ENCODE measurements at places on chromosomes 13 and 19.

GRCh38 chr13:93226623-93227279, at the start of gene GPC6:
GPC6 (plus strand) TSS chr13:93226807.
- peaks cover 42% of the 10 kb centered on the region for H3K4me1 ChIP-seq
- DNase-seq, result peak; percentile 93
- H3K27ac ChIP-seq, result peak within 1 kb of the TSS; percentile 50

- no peak within 1 kb of the TSS for H3K4me3 ChIP-seq
- H3K27ac ChIP-seq, result no peak within 1 kb of the TSS
- H3K4me1 ChIP-seq, result no peaks in the 10 kb centered on the region
- H3K36me3 ChIP-seq, result no peaks in the 10 kb centered on the region
- H3K27me3 ChIP-seq, result peaks cover 20% of the 10 kb centered on the region
These were observed at the start of gene AP1M2 for GRCh38 chr19:10587022-10587838. AP1M2 (minus strand) TSS chr19:10587312; CDS start chr19:10587231, 81 bp downstream.

DNA sequence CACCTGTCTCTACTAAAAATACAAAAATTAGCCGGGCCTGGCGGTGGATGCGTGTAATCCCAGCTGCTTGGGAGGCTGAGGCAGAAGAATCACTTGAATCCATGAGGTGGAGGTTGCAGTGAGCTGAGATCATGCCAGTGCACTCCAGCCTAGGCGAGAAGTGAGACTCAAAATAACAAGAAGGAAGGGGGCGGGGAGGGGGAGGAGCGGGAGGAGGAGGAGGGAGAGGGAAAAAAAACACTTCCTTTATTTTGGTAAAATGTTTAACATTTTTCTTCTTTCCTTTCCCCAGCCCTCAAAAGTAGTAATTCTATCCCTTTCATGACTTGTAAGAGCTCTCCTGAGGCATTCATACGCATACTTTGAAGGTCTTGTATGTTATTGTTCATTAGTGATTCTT, 44.3 kb downstream of the SPRY2 start:
- no peak overlapping the region for H3K4me3 ChIP-seq
- no peak for DNase-seq
- H3K27me3 ChIP-seq, result no peaks in the 10 kb centered on the region
- H3K27ac ChIP-seq, result no peak overlapping the region
- no peaks in the 10 kb centered on the region for H3K4me1 ChIP-seq

- no peaks in the 10 kb centered on the region for H3K27me3 ChIP-seq
- H3K4me3 ChIP-seq, result no peak overlapping the region
- H3K36me3 ChIP-seq, result no peaks in the 10 kb centered on the region
- DNase-seq, result no peak
- no peaks in the 10 kb centered on the region for H3K4me1 ChIP-seq
These were observed 11.6 kb upstream of the ZNF536 start for GRCh38 chr19:30360376-30361106.

DNA sequence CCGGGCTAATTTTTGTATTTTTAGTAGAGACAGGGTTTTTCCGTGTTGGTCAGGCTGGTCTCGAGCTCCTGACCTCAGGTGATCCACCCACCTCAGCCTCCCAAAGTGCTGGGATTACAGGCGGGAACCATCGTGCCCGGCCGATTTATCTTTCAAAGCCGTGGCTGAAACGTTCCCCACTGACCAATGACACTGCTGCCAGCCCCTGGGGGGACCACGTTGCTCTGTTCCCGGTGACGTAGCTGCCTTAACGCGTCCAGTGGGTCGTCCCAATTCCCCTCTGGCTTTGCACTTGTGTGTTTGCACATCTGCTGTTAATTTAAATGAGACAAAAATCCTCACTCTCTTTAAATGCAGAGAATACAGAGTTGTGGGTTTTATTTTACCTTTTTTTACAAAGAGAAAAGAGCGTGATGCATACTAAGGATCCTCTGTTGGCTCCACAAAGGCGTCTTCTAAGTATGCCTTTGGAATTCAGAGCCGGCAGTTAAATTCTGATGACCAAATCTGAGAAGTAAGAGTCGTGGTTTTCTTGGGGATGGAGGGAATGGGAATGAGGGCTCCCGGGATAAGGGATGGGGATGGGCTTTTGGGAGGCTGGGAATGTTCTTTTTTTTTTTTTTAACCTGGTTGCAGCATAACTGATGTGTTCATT, 18.6 kb upstream of the LMTK3 start:
- no peak overlapping the region for H3K27ac ChIP-seq
- no peak for DNase-seq
- no peak overlapping the region for H3K4me3 ChIP-seq
- H3K27me3 ChIP-seq, result no peaks in the 10 kb centered on the region

- H3K36me3 ChIP-seq, result peaks cover 17% of the 10 kb centered on the region
- H3K4me3 ChIP-seq, result peak overlapping the region; percentile 70
- peak overlapping the region; percentile 54 for H3K27ac ChIP-seq
- no peaks in the 10 kb centered on the region for H3K27me3 ChIP-seq
These were observed 1.5 kb downstream of the NDFIP2 start for GRCh38 chr13:79482281-79482970.

- H3K4me3 ChIP-seq, result no peak overlapping the region
- no peak overlapping the region for H3K27ac ChIP-seq
- no peaks in the 10 kb centered on the region for H3K27me3 ChIP-seq
- H3K36me3 ChIP-seq, result peaks cover 13% of the 10 kb centered on the region
- no peak for DNase-seq
- H3K4me1 ChIP-seq, result no peaks in the 10 kb centered on the region
These were observed 491 bp downstream of the CCER2 start for GRCh38 chr19:38911388-38912001.

- no peak for DNase-seq
- H3K4me1 ChIP-seq, result peaks cover 14% of the 10 kb centered on the region
- peak overlapping the region; percentile 53 for H3K27ac ChIP-seq
- no peak overlapping the region for H3K4me3 ChIP-seq
These were observed 10.6 kb upstream of the ZNF460 start for GRCh38 chr19:57269515-57270250.

GRCh38 chr13:66378894-66379293, 851.2 kb downstream of the PCDH9 start:
- DNase-seq, result no peak
- no peak overlapping the region for H3K27ac ChIP-seq
- H3K36me3 ChIP-seq, result no peaks in the 10 kb centered on the region
- H3K4me1 ChIP-seq, result no peaks in the 10 kb centered on the region
- H3K4me3 ChIP-seq, result no peak overlapping the region

GRCh38 chr19:3135961-3136683, at the start of gene GNA15:
GNA15 (plus strand) TSS chr19:3136033; CDS start chr19:3136451, 418 bp downstream.
- no peaks in the 10 kb centered on the region for H3K27me3 ChIP-seq
- DNase-seq, result no peak
- H3K27ac ChIP-seq, result no peak within 1 kb of the TSS
- no peaks in the 10 kb centered on the region for H3K36me3 ChIP-seq
- H3K4me1 ChIP-seq, result peaks cover 20% of the 10 kb centered on the region

DNA sequence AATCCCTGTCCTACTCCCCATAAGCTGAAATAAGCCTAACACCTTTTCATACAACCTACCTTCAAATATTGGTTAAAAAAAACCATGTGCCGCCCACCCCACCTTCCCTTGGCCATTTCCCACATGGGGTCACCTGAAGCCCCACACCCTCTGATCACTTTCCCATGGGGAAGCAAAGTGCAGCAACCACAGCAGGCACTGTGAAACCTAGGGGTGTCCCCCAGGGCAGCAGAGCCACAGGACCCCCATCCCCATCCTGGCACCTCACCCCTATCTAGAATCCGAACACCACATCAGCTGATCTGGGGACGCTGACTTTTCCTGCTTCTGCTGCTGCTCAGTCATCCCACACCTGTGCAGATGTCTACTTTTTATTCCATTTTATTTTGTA, 19.9 kb downstream of the CEACAM21 start:
- H3K4me3 ChIP-seq, result no peak overlapping the region
- peaks cover 10% of the 10 kb centered on the region for H3K27me3 ChIP-seq
- no peak overlapping the region for H3K27ac ChIP-seq
- no peaks in the 10 kb centered on the region for H3K4me1 ChIP-seq
- no peak for DNase-seq

DNA sequence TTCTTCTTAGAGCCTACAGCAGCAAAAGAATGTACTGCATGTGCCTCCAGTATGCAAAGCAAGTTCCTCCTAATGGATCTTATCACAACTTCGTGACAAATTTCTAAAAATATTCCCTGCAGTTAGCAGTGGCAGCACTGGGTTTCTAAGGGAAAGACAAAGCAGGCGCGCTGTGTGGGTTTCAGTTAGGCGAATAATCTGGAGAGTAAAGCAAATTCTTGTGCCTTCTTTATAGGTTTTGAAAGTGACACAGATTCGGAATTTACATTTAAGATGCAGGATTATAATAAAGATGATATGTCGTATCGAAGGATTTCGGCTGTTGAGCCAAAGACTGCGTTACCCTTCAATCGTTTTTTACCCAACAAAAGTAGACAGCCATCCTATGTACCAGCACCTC, 167.9 kb downstream of the LMO7 start:
- DNase-seq, result no peak
- peaks cover 48% of the 10 kb centered on the region for H3K36me3 ChIP-seq
- no peaks in the 10 kb centered on the region for H3K27me3 ChIP-seq
- H3K4me3 ChIP-seq, result no peak overlapping the region
- H3K27ac ChIP-seq, result no peak overlapping the region
- H3K4me1 ChIP-seq, result no peaks in the 10 kb centered on the region

GRCh38 chr19:55552620-55553019, 7.3 kb upstream of the SBK3 start:
- no peak overlapping the region for H3K4me3 ChIP-seq
- no peaks in the 10 kb centered on the region for H3K36me3 ChIP-seq
- peaks cover 44% of the 10 kb centered on the region for H3K4me1 ChIP-seq
- H3K27me3 ChIP-seq, result no peaks in the 10 kb centered on the region
- H3K27ac ChIP-seq, result peak overlapping the region; percentile 69

DNA sequence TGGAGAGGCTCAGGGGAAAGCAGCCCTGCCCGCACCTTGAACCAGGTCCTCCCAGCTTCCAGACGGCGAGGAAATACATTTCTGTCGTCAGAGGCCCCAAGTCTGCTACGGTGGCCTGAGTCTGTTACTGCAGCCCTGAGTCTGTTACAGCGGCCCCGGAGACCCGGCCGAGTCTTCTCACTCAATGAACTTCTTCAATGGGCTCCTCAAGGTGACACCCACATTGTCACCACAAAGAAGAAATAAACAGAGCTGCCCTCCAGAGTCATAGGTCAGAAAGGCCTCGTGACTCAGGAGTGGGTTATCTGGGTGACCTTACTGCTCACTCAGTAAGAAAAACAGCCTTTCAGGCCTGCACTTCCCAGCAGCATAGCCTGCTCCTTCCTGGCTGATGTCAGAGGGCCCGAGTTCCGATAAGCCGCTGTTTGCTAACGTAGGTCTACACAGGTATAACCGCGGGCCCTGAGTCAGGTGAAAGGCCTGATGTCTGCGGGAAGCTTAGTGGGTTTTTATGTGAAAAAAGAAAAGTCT, 66.9 kb upstream of the TM9SF2 start:
- no peaks in the 10 kb centered on the region for H3K36me3 ChIP-seq
- no peak for DNase-seq
- no peak overlapping the region for H3K4me3 ChIP-seq
- H3K4me1 ChIP-seq, result peaks cover 33% of the 10 kb centered on the region
- no peak overlapping the region for H3K27ac ChIP-seq
- peaks cover 18% of the 10 kb centered on the region for H3K27me3 ChIP-seq

- DNase-seq, result peak; percentile 84
- peak within 1 kb of the TSS; percentile 19 for H3K27ac ChIP-seq
- H3K27me3 ChIP-seq, result no peaks in the 10 kb centered on the region
- no peaks in the 10 kb centered on the region for H3K36me3 ChIP-seq
These were observed at the start of gene ZNF358 for GRCh38 chr19:7515645-7516151. ZNF358 (plus strand) TSS chr19:7516103; CDS start chr19:7519243, 3,140 bp downstream.

GRCh38 chr13:105201351-105201750, 1334.1 kb downstream of the EFNB2 start:
- no peak for DNase-seq
- H3K36me3 ChIP-seq, result no peaks in the 10 kb centered on the region
- H3K4me1 ChIP-seq, result no peaks in the 10 kb centered on the region
- no peak overlapping the region for H3K4me3 ChIP-seq

- H3K27me3 ChIP-seq, result no peaks in the 10 kb centered on the region
- peaks cover 9% of the 10 kb centered on the region for H3K4me1 ChIP-seq
- no peak overlapping the region for H3K4me3 ChIP-seq
- no peaks in the 10 kb centered on the region for H3K36me3 ChIP-seq
These were observed 53.9 kb upstream of the GAS6 start for GRCh38 chr13:113917594-113918371.

DNA sequence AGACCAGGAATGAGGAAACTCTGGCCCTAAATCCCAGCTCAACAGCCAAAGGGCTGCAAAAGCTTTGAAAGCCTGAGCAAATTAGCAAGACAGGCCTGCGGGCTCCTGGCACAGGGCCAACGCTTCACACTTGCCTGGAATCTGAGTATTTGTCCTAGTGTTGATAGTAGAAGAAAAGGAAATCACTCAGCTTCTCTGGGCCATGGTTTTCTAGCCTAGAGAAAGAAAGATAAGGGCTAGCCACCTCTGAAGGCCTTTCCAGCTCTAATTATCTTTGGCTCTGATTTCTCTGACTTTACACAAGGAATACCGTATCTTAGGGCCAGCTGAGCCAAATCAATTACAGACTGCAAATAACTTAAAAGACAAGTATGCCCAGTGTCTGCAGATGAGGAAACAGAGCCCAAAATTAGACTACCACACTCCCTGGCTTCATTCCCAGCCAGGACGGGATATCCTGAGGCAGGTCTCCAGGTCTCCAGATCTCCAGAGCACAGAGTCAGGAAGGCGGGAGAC, 69.6 kb downstream of the STK24 start:
- peaks cover 18% of the 10 kb centered on the region for H3K36me3 ChIP-seq
- DNase-seq, result peak; percentile 61
- peak overlapping the region; percentile 98 for H3K27ac ChIP-seq
- H3K27me3 ChIP-seq, result no peaks in the 10 kb centered on the region

- H3K4me1 ChIP-seq, result peaks cover 18% of the 10 kb centered on the region
- no peaks in the 10 kb centered on the region for H3K27me3 ChIP-seq
- no peak for DNase-seq
These were observed 5.2 kb downstream of the LENG8 start for GRCh38 chr19:54453921-54454780.

GRCh38 chr19:38837656-38838121, 6.1 kb upstream of the ECH1 start:
- no peaks in the 10 kb centered on the region for H3K27me3 ChIP-seq
- no peak overlapping the region for H3K4me3 ChIP-seq
- H3K27ac ChIP-seq, result no peak overlapping the region
- peaks cover 75% of the 10 kb centered on the region for H3K36me3 ChIP-seq
- DNase-seq, result no peak

GRCh38 chr19:32924200-32924599, 47.6 kb downstream of the CEP89 start:
- no peaks in the 10 kb centered on the region for H3K27me3 ChIP-seq
- no peak overlapping the region for H3K27ac ChIP-seq
- H3K4me1 ChIP-seq, result no peaks in the 10 kb centered on the region

GRCh38 chr13:25762795-25763377, 288.9 kb downstream of the SHISA2 start:
- peaks cover 8% of the 10 kb centered on the region for H3K4me1 ChIP-seq
- DNase-seq, result no peak
- H3K27me3 ChIP-seq, result no peaks in the 10 kb centered on the region
- no peak overlapping the region for H3K4me3 ChIP-seq
- no peaks in the 10 kb centered on the region for H3K36me3 ChIP-seq
- no peak overlapping the region for H3K27ac ChIP-seq

DNA sequence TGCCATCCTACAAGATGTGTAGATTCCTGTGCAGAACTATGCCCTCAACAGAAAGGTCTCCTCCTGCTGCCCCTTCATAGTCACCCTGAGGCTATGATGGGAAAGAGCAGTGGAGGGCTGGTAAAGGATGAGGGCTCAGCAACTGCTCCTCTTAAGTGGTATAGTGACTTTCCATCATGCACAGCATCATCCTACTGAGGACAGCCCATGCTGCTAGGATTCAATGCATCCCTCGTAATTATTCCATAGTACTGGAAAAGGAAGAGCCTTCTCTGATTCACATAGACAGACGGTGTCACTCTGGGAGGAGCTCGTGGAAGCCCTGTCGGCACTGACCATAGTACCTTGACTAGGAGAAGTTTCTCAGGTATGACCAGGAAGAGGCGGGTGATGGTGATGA, 47.6 kb upstream of the IRS2 start:
- H3K36me3 ChIP-seq, result no peaks in the 10 kb centered on the region
- no peak overlapping the region for H3K4me3 ChIP-seq
- no peak overlapping the region for H3K27ac ChIP-seq
- H3K27me3 ChIP-seq, result peaks cover 76% of the 10 kb centered on the region
